ENCODE measurements at places on chromosomes 16 and 17. TPM values are rescaled to one million over a fixed set of nuclear protein-coding genes. Genes with fewer than 3 reads are reported as not detected.

DNA sequence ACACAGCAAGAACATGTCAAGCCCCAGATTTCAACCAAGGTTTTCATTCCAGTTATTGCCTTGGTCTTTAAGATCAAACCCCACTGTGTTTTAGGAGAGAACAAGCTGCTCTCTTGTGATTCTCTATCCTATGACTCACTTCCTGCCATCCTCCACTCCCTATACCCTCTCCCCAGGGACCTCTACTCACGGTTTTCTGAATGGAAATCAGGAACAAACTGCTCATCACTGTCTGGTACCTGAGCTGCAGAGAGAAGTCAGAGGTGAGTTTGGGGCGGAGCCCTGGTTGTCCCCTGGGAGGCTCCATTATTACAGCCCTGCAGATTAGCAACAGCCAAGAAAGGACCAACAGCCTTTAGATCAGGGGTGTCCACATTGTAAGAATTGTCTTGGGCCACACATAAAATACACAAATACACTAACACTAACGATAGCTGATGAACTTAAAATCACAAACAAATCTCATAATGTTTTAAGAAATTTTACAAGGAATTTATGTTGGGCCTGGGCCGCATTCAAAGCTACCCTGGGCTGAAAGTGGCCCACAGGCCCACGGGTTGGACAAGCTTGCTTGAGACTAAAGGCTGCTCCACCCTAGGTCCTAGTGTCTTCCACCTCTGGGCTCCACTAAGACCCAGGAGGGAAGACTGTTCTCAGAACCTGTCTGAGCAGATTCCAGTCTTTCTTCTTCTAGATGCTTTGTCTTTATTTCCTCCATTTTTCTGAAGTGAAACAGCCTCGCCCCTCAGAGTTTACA is 9.7 kb downstream of the ETV4 start:
- H3K27me3 ChIP-seq: no peaks in the 10 kb centered on the region
- H3K4me3 ChIP-seq: no peak overlapping the region
- DNase-seq: no peak
- no peaks in the 10 kb centered on the region for H3K4me1 ChIP-seq

- no peaks in the 10 kb centered on the region for H3K4me1 ChIP-seq
- no peak for DNase-seq
- H3K27me3 ChIP-seq: no peaks in the 10 kb centered on the region
- H3K27ac ChIP-seq: no peak overlapping the region
- H3K4me3 ChIP-seq: no peak overlapping the region
- H3K36me3 ChIP-seq: no peaks in the 10 kb centered on the region
Observed at GRCh38 chr16:17572145-17572544, 101.4 kb upstream of the XYLT1 start.

DNA sequence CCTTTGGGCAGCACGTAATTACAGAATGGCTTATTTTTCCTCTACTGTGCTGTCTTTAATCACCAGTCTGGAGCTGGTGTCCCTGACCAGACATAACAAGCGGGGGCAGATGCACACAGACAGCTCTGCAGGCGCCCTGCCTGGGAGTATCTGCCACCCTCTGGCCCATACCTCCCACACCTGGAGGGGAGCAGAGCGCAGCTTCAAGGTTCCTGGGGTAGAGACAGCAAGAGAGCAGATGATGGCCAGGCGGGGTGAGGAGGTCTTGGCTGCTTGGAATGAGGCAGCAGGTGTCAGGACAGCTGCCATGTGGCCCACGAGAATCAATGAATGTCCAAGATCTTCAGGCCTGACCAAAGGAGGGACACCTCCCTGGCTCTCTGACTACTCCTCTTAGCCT is 23.8 kb downstream of the TMEM94 start:
- no peak overlapping the region for H3K4me3 ChIP-seq
- H3K4me1 ChIP-seq: peaks cover 46% of the 10 kb centered on the region
- peak; percentile 22 for DNase-seq
- H3K27ac ChIP-seq: no peak overlapping the region

- H3K27me3 ChIP-seq: peaks cover 74% of the 10 kb centered on the region
- no peaks in the 10 kb centered on the region for H3K36me3 ChIP-seq
- no peak overlapping the region for H3K4me3 ChIP-seq
Observed at GRCh38 chr17:49523706-49524472, 28.8 kb downstream of the NGFR start.

GRCh38 chr16:5537347-5537746 is 439.8 kb upstream of the EEF2KMT start:
- no peak for DNase-seq
- H3K27ac ChIP-seq: no peak overlapping the region
- H3K36me3 ChIP-seq: no peaks in the 10 kb centered on the region
- H3K4me1 ChIP-seq: no peaks in the 10 kb centered on the region

DNA sequence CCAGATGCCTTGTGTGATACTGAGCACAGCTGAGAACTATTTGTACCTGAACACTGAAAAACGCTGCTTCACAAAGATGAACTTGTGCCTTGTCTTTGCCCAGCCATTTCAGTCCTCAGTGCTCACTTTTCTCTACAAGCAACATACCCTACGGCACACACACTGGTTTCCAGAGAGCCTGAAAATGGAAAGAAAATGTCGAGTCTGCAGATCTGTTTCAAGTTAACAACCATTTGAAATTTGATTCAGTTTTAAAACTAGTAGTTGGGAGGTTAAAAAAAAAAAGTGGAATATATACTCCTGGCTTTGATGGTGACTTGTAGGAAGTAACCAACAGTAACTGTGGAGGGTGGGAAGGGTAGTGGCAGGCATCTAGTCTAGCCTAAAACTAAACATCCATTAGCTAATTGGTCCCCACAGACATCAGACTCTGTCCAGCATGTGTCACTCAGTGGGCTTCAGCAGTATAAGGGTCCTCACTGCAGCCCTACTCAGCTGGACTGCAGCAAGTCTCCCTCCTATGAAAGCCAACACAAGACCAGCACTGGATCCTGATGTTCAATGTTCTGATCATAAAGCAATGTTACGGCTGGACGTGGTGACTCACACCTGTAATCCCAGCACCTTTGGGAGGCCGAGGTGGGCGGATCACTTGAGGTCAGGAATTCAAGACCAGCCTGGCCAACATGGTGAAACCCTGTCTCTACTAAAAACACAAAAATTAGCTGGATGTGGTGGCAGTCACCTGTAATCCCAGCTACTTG is 27.1 kb downstream of the ERN1 start:
- H3K4me1 ChIP-seq: no peaks in the 10 kb centered on the region
- H3K36me3 ChIP-seq: no peaks in the 10 kb centered on the region

DNA sequence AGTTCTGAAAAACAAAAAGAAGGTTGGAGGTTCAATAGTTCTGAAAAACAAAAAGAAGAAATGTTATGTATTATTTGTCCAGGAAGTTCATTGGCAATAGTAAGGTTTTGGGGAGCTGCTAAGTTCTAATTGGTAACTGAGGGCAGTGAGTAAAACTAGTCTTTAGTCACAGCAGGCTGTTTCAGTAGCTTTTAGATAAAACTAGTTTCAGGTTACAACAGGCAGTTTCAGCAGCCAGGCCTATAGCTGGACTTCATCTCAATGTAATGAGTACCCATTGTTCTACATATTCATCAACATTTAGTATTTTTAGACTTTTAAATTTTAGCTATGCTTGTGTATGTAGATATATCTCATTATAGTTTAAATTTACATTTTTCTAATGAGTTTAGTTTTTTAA is 639.3 kb downstream of the TOX3 start:
- H3K36me3 ChIP-seq: no peaks in the 10 kb centered on the region
- no peaks in the 10 kb centered on the region for H3K27me3 ChIP-seq
- DNase-seq: no peak
- H3K27ac ChIP-seq: no peak overlapping the region
- no peaks in the 10 kb centered on the region for H3K4me1 ChIP-seq
- H3K4me3 ChIP-seq: no peak overlapping the region

GRCh38 chr17:27502526-27503324 is 46.5 kb downstream of the KSR1 start:
- no peak overlapping the region for H3K4me3 ChIP-seq
- no peaks in the 10 kb centered on the region for H3K36me3 ChIP-seq
- no peaks in the 10 kb centered on the region for H3K27me3 ChIP-seq
- H3K27ac ChIP-seq: no peak overlapping the region

GRCh38 chr16:9917691-9918090 is 264.5 kb downstream of the GRIN2A start:
- DNase-seq: no peak
- no peak overlapping the region for H3K4me3 ChIP-seq
- H3K36me3 ChIP-seq: no peaks in the 10 kb centered on the region
- no peak overlapping the region for H3K27ac ChIP-seq
- no peaks in the 10 kb centered on the region for H3K4me1 ChIP-seq

TOX3 gene
- 2.8 TPM for total RNA-seq

CNTNAP4 gene
- not detected for total RNA-seq

DNAJA2 gene
- total RNA-seq: 41.8 TPM

RMI2 gene
- total RNA-seq: 9.6 TPM

IL34 gene
- total RNA-seq: 4.1 TPM

KRT13 gene
- total RNA-seq: 29.1 TPM
